ENCODE measurements at places on chromosomes 4 and X.
A peak's percentile ranks its signal among the peaks of the same experiment; 100 is the strongest.

DNA sequence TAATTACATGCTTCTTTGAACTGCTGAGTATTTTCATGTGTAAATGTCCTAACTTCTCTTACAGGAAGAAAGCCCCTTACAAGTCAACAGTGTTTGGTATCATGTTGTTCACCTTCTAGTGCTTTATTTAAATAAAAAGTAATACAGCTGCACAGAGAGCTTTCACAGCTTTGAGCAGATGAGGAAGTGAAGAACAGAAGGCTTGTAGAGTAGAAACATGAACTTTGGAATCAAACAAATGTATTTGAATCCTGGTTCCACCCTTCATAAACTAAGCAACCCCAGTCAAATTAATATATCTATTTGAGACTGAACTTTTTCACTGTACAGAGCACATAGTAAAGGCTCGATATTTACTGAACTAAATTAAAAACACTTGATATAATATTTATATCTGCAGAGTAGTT, 120.5 kb downstream of the CAMK2D start:
- DNase-seq = no peak

GRCh38 chr4:159103384-159103990, 608 bp downstream of the RAPGEF2 start:
- DNase-seq = peak; percentile 5

DNA sequence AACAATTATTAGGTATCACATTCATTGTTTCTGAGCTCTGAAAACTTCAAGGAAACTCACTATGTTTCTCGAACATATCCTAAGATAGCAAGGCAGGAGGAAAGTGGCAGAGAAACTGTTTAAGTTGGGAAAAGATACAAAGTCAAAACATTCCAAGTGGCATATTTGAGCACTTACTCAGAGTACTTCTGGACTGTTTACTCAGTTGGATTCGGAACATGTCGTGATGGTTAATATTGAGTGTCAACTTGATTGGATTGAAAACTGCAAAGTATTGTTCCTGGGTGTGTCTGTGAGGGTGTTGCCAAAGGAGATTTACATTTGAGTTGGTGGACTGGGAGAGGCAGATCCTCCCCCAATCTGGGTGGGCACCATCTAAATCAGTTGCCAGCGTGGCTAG, 298.3 kb downstream of the IL1RAPL2 start:
- DNase-seq = no peak

GRCh38 chr4:70754470-70754869, 32.7 kb downstream of the RUFY3 start:
- DNase-seq = no peak

- no peak for DNase-seq
These were observed 149.3 kb downstream of the AMMECR1 start for GRCh38 chrX:110168585-110168984.

Data from stimulated activated CD8-positive, alpha-beta memory T cell treated with anti-CD3 and anti-CD28 coated beads, Interleukin-7, amount 100 ng/mL, for 24 hours (primary cell).